Fibroblast of the aortic adventitia (primary cell): ENCODE measurements at places on chromosomes 2 and 18. TPM values are rescaled to one million over a fixed set of nuclear protein-coding genes. Genes with fewer than 3 reads are reported as not detected.

- no peak for DNase-seq
Observed at GRCh38 chr18:2180586-2180985, 390.7 kb downstream of the METTL4 start.

DNA sequence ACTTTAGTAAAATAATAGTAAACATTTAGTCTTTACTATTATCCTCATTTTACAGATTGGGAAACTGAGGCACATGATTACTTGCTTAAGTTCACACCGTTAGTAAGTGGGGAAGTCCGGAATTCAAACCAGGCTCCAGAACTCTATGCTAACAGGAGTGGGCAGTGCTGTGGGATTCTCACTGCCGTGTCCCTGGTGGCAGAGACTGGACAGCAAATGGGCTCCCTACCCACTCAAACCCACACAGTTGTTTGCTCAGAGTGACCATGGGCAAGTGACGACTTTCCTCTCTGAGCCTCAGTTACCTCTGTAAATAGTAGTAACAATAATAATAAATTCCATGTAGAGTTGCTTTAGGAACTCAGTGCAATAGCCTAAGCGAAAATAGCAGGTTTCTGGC is 24.0 kb downstream of the MAIP1 start:
- DNase-seq = no peak

GRCh38 chr2:234330902-234331301 is 166.0 kb downstream of the ARL4C start:
- DNase-seq = no peak

Gene DNAJC5G
- total RNA-seq = not detected in 2 replicates

GRCh38 chr2:98772536-98772935 is 41.6 kb upstream of the MGAT4A start:
- DNase-seq = no peak

Gene HDAC4
- 17.4 and 28.3 TPM in 2 replicates for total RNA-seq

DNA sequence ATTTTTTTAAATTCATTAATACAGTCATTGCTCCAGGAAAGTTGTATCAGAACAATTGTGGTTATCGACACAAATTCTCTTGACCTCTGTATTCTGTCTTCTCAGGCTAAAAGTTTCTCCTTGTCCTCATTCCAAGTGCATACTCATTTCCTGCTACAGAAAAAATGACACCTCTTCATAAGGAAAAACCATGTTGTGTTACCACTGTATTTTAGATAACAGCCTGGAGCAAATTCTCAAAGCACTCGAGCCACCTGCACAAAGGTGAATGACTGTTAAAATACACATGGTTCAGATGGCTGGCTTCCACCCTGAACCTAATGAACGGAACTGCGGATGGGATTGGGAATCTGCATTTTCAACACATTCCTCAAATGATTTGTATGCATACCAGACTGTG is 586.5 kb downstream of the EPHA4 start:
- DNase-seq = no peak

GRCh38 chr2:768451-768850 is 91.2 kb upstream of the TMEM18 start:
- DNase-seq = no peak

- no peak for DNase-seq
Observed at GRCh38 chr2:216687646-216688045, 7.7 kb downstream of the IGFBP5 start.

Gene NTSR2
- not detected in 2 replicates for total RNA-seq

GRCh38 chr2:100104718-100105677 is 37.4 kb downstream of the AFF3 start:
- no peak for DNase-seq
